ENCODE measurements at places on chromosomes 1 and 21.

GRCh38 chr1:167219646-167220536 lies 795 bp upstream of the POU2F1 start:
- DNase-seq = peak; percentile 92

DNA sequence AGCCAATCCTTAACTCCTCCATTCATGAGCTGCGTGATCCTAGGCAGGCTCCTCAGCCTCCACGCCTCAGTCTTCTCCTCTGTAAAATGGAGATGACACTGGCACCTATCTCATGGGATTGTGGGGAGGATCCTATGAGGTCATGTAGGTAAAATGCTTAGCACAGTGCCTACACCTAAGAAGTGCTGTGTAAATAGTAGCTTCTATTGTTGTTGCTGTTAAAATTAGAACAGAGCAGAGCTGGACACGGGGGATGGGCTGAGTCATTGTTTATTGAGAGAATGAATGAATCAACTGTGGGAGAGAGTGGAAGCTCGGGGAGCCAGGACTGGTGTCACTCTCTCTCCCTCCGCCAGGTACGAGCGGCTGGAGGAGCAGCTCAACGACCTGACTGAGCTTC lies 43.0 kb downstream of the TMCC2 start:
- DNase-seq = no peak

- peak; percentile 53 for DNase-seq
Measured at GRCh38 chr1:117067533-117068370, 7.6 kb downstream of the TTF2 start.

DNA sequence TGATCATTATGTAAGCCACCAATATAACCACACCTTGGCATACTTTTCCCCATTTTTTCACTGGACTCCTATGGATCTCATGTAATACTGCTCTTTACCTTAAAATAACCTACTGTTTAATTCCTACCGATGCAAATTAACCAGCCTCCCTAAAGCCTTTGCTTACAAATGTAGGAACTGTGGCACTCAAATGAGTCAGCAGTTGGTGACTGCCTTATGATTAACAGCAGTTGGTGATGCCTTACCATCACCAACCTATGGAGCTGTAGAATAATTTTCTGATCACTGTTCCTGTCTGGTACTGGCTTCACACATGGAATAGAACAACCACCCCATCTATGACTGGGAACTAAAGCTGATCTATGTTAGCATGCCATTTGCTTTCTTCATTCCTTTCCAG lies 7.8 kb upstream of the NUDT17 start:
- no peak for DNase-seq

DNA sequence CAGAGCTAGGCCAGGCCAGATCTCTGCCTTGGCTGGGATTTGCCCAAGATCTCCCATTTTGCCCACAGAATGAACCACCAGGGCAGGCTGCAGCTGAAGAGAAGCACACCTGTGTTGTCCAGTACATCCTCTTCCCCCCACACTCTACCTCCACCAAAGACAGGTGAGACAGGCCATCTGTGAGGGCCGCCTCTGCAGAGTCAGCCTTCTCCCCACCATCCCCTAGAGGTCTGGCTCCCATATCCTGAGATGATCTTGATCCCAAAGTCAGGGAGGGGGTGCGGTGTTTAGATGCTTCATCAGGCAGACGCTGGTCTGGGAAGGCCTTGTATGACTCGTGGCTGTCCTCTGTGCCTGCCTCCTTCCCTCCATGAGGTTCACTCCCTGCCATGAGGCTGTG lies 28.7 kb downstream of the HYI start:
- no peak for DNase-seq

- DNase-seq = no peak
Measured at GRCh38 chr1:70314706-70315304, 39.7 kb downstream of the ANKRD13C start.

GRCh38 chr1:231407547-231408396 lies 14.3 kb downstream of the EGLN1 start:
- no peak for DNase-seq

GRCh38 chr1:110605901-110606656 lies at the start of gene KCNA2:
Gene KCNA2 (minus strand): TSS chr1:110606358. CDS start chr1:110604782, 1,576 bp downstream.
- DNase-seq = peak; percentile 87

DNA sequence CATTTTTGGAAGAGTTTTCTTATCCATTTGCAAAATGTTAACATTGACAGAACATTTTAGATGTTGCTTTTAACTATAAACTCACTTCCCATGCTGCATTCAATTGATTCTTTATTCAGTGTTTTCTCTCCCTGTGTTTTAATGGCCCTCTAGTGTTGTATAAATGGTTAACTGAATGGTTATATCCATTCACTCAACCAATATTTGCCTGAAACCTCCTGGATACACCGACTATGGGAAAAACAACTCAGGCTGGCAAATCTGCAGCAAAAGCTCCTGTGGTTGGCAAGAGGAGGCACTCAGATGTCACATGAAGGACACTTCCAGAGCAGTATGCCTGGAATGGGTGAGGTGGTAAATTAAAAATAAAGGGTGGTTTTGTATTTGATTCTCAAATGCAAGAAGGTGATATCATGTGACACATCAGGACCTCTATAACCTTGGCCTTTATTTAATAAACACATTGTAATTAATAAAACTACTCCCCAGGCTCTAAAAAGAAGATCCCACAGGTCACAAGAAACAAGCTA lies 107.6 kb downstream of the BCAR3 start:
- DNase-seq = no peak

DNA sequence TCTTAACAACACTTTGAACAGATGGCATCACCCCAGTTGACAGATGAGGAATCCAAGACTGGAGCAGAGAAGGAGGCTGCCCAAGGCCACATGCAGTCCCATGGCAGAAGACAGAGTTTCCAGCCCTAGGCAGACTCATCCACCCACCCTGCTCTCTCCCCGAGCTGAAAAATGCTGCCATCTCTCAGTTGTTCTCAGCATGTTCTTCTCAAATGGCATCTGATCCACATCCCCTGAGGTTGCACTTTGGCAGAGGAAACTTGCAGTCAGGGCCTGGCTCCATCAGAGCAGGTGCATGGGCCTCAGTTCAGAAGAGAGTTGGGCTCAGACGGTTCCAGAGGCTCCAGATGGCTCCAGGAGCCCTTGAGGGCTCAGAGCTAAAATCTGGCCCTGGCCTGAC lies 709.4 kb downstream of the MATN1 start:
- DNase-seq = no peak

DNA sequence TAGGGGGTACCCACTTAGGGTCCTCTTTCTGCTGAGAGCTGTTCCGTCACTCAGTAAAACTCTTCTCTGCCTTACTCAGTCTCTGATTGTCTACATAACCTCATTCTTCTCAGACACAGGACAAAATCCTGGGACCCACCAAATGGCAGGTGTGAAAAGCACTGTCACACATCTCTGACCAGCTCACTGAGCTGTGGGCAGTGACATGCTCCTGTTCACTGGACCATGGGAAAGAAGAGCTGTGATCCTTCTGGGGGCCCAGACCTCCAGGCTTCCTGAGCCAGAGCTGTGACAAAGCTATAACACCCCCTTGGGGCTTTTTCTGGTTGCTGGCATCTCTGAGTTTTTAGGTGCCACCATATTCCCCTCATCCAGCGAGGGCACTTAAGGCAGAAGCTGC lies 115.7 kb downstream of the NTPCR start:
- DNase-seq = no peak

GRCh38 chr1:236325567-236325966 lies 43.8 kb upstream of the ERO1B start:
- DNase-seq = no peak

DNA sequence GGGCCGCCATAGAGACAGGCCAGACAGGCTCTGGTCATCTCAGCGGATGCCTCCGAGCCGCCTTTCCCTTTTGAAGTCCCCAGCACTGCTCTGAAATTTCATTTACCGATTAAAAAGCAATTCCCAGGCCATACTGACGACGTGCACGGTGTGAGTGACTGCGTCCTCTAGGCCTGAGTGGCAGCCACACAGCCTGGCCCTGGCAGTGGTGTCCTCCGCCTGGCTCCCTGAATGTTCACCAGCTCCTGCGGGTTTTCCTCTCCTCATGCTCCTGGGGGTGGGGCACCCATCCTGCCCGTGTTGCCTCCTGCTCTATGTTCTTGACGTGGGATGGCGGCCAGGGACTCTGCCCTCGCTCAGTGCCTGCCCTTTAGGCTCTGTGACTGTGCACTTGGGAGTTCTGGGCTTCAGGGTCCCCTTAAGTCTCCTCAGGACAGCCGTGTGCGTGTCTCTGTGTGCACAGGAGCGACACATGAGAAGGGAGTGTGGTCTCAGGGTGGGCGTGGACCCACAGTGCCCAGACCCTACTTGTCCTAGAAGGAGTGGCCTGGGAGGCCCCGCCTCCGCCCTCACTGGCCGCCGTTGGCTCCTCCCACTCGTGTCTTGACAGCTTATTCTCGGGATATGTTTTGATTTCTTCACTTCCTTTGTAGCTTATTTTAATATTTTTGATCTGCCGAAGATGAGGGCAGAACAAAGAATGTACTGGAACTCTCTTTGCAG lies 3.6 kb downstream of the SKI start:
- peak; percentile 96 for DNase-seq

DNA sequence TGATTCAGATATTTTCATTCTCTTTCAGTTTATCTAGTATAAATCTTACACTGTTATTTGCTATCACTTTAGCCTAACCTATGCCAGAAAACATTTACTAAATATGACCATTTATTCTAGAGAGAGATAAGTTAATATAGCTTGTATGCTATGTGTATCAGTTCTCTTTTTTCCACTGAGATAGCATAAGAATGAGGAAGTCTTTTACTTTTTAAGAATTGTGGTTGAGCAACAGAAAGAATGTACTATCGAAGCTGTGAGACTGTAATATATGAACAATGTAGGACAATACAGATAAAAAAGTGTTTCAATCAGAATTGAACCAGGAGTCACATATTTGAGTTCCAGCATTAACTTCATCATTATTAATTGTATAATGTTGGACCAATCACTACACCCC lies 479.9 kb upstream of the PLXNA2 start:
- no peak for DNase-seq

GRCh38 chr1:147384804-147385203 lies 142.3 kb downstream of the CHD1L start:
- DNase-seq = no peak

DNA sequence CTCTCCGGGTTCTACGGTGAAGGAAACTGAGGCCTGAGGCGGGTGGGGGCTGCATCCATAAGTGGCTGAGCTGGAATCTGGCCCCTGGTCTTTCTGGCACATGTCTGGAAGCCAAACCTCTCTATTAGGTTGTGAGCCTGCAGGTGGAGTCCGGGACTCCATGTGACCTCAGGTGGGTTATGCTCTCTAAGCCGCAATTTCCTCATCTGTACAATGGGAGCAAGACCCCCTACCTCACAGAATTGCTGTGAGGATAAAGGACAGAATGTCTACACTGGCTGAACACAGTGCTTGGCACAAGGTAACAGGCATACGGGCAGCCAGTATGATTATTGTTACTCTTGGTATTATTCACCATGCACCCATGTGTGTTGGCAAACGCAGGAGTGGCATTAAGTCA lies 6.7 kb downstream of the EPHA2 start:
- no peak for DNase-seq

GRCh38 chr1:11031624-11032262 lies 15.3 kb downstream of the MASP2 start:
- no peak for DNase-seq

DNA sequence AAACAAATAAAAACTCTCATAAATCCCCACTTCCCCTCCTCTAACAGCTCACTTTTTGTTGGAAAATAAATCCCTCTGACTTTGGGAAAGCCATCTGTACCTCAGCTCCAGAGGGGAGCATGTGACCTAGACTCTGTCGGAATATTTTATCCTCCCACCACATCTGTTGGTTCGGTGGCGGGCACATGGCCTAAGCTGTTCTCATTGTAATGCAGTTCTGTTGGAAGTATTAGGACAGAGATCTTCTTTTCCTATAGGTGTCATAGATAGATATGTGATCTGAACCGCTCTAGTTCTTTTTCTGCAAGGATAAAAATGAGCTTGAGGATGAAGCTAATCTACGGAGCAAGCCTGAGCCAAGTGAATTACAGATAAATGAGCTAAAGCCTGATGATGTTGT lies 50.5 kb upstream of the EPS8L3 start:
- DNase-seq = no peak

DNA sequence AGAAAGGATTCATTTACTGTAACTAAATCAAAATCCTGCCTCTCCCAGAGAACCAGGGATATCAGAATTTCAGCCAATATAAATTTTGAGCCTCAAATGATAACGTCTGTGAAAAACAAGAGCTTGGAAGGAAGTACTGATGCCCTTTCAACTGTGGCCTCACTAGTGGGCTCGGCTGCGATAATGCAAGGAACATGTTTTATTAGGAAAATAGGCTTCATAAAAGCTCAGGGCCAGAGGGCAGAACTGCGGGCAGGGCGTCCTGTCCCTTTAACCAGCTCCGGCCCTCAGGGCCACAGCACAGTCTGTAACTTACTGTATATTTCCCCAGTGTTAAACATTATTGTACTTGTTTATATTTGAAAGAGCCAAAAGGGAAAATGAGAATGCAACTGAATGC lies 122.0 kb downstream of the PEX14 start:
- no peak for DNase-seq

DNA sequence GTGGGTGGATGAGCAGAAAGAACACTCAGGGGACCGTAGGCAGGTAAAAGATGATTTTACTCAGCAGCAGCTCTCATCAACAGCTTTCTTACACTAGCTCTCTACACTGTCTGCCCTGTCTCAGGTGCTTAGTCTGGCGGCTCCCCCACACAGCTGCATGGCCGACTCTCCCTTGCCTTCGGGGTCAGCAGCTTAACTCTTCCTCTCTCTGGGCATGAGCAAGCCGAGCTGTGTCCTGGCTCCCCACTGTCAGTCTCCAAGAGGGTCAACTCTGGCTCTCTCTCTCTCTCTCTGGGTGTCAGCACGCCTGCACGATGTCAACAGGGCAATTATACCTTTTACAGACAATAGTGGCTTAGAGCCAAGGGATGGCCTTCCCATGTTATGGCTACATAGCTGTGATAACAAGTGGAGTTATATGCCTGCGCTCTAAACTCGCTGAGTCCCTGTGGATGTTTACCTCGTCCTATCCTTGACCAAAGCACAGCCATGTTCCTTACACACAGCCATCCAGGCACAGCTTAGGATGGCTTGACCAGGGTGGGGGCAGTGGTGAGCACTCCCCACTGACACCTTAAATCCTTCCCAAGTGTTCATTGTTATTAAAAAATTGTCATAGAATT lies 3.1 kb upstream of the BCL10 start:
- DNase-seq = no peak

DNA sequence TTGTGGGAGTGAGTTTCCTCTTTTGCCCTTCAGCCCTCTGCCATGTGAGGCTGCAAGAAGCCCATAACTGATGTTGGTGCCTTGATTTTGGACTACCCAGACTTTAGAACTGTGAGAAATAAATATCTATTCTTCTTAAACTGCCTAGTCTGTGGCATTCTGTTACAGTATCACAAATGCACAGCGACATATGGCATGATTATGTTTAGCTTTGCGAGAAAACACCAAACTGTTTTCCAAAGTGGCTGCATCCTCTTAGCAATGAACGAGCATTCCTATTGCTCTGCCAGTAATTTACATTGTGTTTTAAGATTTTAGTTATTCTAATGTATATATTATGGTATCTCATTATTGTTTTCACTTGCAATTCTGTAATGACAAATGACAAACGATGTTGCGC lies 246.7 kb downstream of the HLX start:
- DNase-seq = no peak
